Ammon's horn (tissue), 1 donor: ENCODE measurements at places on chromosomes 16 and 17.

- DNase-seq, result no peak
Measured at GRCh38 chr16:27739606-27740357, 189.8 kb downstream of the KATNIP start.

GRCh38 chr16:11582157-11582814 is 4.4 kb downstream of the LITAF start:
- DNase-seq, result no peak

GRCh38 chr17:62189377-62189776 is 124.3 kb upstream of the MED13 start:
- DNase-seq, result no peak

DNA sequence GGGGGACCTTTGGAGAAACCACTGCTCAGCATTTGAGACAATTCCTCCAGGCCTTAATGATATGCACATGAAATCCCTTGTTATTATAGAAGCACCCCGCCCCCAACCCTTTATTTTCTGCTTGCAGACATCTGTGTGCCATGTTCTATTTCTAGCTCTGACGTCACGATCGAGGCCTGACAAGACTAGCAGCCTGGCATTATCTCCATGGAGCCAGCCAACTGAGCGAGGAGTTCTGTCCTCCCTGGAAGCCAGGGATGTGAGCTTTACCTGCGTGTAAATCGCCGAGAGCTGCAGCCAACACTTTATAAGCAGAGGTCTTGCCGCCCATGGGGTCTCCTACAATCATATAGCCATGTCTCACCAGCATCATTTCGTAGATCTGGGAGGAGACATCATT is 116.9 kb downstream of the DNAH3 start:
- DNase-seq, result peak; percentile 39

DNA sequence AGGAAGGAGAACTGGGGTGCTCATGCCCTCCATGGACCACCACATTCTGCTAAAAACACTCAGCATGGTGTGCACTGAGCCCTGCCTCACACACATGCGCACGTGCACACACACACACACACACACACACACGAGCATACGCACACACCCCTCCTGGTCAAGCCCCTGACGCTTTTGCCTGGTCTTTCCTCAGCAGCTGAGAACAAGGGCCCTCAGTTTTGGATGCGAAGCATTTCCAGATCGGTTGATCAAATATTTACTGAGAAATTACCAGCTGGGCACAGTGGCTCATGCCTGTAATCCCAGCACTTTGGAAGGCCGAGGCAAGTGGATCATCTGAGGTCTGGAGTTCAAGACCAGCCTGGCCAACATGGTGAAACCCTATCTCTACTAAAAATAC is 20.1 kb upstream of the RAI1 start:
- no peak for DNase-seq
